ENCODE measurements at places on chromosomes 2 and 18. TPM values are rescaled to one million over a fixed set of nuclear protein-coding genes. Genes with fewer than 3 reads are reported as not detected.

The QPCT gene
- 8.8 TPM for total RNA-seq

The CD8B2 gene
- total RNA-seq, result not detected

The TMEM178A gene
- total RNA-seq, result not detected

GRCh38 chr2:232794981-232795380 lies 18.6 kb upstream of the KCNJ13 start:
- H3K4me3 ChIP-seq, result no peak overlapping the region
- H3K27ac ChIP-seq, result no peak overlapping the region
- H3K27me3 ChIP-seq, result no peaks in the 10 kb centered on the region
- H3K4me1 ChIP-seq, result no peaks in the 10 kb centered on the region
- peaks cover 64% of the 10 kb centered on the region for H3K36me3 ChIP-seq
- DNase-seq, result no peak

DNA sequence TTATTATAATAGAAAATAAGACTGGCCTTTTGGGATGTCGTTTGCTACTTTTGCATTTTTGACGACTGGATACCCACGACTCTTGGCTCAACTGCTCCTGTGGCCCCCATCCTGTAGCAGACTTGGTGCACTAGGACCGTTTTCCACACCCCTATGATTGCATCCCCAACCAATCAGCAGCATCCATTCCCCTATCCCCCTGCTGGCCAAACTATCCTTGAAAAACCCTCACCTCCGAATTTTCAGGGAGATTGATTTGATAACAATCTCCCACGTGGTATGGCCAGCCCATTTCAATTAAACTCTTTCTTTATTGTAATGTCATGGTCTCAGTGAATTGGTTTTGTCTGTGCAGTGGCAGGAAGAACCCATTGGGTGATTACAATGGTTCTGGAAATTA lies 37.9 kb upstream of the TTR start:
- H3K4me1 ChIP-seq, result peaks cover 20% of the 10 kb centered on the region
- no peaks in the 10 kb centered on the region for H3K36me3 ChIP-seq
- no peaks in the 10 kb centered on the region for H3K27me3 ChIP-seq
- no peak for DNase-seq

The TSPYL6 gene
- total RNA-seq, result 0.60 TPM

DNA sequence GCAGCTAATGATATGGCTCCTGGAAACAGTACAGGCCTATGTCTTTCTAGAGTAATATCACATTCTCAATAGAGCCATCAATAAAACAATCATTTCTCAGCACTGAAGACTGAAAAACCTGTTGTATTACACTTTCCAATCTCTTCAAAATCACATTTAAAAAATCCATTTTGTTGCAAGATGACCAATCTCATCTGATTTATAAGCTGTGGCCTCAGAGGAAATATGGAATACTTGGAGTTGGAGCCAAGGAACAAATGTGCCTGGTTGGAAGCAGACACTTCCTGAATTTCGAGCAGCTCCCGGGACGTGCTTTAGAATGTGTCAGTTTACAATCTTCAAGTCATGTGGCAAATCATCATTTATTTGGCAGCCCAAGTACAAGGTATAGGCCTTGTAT lies 114.5 kb downstream of the ADCYAP1 start:
- H3K27ac ChIP-seq, result no peak overlapping the region
- DNase-seq, result no peak
- no peaks in the 10 kb centered on the region for H3K36me3 ChIP-seq
- H3K27me3 ChIP-seq, result no peaks in the 10 kb centered on the region
- no peaks in the 10 kb centered on the region for H3K4me1 ChIP-seq
- H3K4me3 ChIP-seq, result no peak overlapping the region

DNA sequence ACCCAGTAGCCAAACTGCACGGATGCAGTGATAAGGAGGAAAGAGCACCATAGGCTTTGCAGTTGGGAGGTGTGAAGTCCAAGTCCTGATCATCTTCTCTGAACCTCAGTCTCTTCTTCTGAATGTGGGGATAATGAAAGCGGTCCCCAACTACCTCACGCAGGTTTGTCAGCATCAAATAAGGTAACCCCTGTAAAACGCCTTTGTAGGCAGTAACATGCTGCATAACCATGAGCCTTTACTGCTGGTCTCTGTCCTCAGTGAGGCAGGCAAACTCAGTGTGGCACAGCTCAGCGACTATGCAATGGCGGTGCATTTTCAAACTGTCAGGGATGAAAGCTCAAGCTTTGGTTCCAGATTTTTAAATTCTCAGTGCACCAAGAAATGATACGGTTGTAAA lies 46.1 kb downstream of the DNMT3A start:
- H3K27ac ChIP-seq, result no peak overlapping the region
- DNase-seq, result no peak
- H3K4me1 ChIP-seq, result peaks cover 16% of the 10 kb centered on the region
- H3K27me3 ChIP-seq, result no peaks in the 10 kb centered on the region
- H3K36me3 ChIP-seq, result no peaks in the 10 kb centered on the region

The ITPRIPL1 gene
- 21.2 TPM for total RNA-seq

GRCh38 chr2:58950795-58951462 lies 709.8 kb upstream of the FANCL start:
- H3K4me3 ChIP-seq, result no peak overlapping the region
- no peaks in the 10 kb centered on the region for H3K27me3 ChIP-seq
- H3K36me3 ChIP-seq, result no peaks in the 10 kb centered on the region

DNA sequence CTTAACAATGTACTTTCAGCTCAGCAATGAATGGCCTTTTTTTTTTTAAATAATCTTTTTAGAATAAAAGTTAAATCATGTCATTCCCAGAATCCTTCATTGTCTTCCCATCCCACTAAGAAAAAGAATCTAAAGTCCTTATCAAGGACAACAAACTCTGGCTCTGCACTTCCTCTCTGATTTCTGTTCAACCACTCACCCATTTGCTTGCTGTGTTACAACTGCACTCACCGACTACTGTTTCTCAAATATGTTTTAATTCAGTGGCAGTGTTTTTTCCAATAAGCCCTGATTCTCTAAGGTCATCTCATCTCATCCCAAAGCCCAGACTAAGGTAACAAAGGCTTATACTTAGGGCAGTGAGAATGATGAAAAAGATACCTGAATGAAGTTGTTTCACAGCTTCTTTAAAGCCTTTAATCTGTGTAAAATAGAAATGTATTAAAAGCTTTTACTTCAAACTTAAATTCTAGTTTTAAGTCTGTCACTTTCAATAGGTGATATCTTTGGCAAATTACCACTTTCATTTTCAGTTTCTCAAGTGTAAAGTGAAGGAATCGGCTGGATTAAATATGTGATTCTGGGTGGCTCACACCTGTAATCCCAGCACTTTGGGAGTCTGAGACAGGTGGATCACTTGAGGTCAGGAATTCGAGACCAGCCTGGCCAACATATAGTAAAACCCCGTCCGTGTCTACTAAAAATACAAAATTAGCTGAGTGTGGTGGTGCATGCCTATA lies 87.6 kb downstream of the RBBP8 start:
- no peaks in the 10 kb centered on the region for H3K4me1 ChIP-seq
- DNase-seq, result no peak
- no peaks in the 10 kb centered on the region for H3K27me3 ChIP-seq
- no peak overlapping the region for H3K27ac ChIP-seq

DNA sequence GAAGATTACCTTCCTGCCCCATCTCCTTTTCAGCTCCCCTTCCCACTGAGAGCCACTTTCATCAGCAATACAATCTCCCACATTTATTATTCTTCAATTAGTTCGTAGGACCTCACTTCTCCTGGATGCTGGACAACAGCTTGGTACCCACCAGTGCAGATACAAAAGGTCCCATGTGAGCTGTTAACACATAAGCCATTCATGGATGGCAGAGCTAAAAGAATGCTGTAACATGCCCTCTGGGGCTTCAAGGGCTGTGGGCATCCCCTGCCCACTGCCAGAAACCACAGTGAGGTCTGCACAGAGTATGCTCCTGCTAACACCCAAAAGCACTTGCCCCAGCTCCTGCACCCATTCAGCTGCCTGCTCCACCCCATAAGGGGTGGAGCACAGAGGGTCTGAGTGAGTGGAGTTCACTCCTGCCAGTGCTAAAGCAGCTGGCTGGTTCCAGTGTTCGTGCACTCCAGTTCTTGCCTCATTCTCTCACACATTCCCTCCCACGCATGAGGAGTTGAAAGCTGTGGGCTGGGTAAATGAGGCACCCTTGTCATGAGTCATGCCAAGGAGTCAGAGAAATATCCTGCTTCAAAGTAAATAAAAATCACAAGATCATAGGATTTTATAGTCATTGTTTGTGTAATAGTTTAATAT lies 305.9 kb upstream of the TMEFF2 start:
- no peak overlapping the region for H3K4me3 ChIP-seq
- H3K27me3 ChIP-seq, result no peaks in the 10 kb centered on the region
- no peaks in the 10 kb centered on the region for H3K4me1 ChIP-seq
- H3K36me3 ChIP-seq, result no peaks in the 10 kb centered on the region

The MAB21L4 gene
- total RNA-seq, result not detected

The IL1R1 gene
- not detected for total RNA-seq

- H3K27me3 ChIP-seq, result no peaks in the 10 kb centered on the region
- H3K4me1 ChIP-seq, result no peaks in the 10 kb centered on the region
- no peak overlapping the region for H3K27ac ChIP-seq
- no peaks in the 10 kb centered on the region for H3K36me3 ChIP-seq
- no peak for DNase-seq
- H3K4me3 ChIP-seq, result no peak overlapping the region
These were observed 437.3 kb upstream of the NRP2 start for GRCh38 chr2:205245001-205245400.

DNA sequence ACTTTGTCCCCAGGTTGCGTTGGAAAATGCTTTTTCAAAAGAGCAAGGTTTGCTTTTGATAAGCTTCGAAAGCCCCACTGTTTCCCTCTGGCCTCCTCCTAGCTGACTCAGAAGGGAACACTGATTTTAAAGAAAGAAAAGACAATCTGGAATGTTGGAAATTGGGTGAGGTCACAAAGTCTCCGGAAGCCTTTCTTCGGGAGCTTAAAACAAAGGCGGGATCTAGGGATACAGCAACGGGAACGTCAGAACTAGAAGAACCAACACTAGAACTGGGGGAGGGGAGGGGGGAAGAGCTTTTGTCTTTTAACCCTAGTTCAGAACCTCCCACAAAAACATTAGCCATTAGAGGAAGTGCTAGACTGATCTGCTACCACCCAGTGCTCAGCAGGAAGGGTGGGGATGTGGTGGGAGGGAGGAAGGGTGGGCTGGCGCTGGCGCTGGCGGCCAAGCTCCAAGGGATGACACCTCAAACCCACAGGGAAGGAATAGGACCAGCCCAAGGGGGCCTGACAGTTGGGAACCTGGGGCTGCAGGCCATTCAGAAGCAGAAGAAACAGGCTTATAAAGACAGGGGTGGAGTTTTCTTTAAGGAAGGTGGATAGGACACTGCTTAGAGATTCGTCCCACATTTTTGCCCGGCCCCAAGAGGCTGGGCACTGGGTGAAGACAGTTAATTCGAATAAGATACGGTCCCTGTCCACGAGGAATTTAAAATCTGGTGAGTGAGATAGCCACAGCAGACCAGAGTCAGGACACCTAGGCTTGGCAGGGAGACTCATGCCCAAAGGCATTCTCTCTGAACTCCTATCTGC lies 1.7 kb downstream of the TMSB10 start:
- peak overlapping the region; percentile 87 for H3K4me3 ChIP-seq
- H3K27ac ChIP-seq, result no peak overlapping the region
- DNase-seq, result peak; percentile 75
- no peaks in the 10 kb centered on the region for H3K27me3 ChIP-seq
- H3K36me3 ChIP-seq, result no peaks in the 10 kb centered on the region

DNA sequence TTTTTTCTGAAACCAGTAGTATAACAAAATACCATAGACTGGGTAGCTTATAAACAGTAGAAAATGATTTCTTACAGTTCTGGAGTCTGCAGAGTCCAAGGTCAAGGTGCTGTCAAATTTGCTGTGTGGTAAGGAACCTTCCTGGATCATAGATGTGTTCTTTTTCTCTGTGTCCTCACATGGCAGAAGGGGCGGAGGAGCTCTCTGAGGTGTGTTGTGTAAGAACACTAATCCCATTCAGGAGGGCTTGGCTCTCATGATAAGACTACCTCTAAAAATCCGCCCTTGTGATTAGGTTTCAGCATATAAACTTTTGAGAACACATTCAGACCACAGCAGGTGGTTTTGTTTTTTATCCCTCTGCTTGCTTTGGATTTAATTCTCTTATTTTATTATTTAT lies 25.7 kb downstream of the ANKRD62 start:
- no peak overlapping the region for H3K4me3 ChIP-seq
- H3K4me1 ChIP-seq, result no peaks in the 10 kb centered on the region
- peak; percentile 25 for DNase-seq
- H3K36me3 ChIP-seq, result no peaks in the 10 kb centered on the region

GRCh38 chr2:204842661-204843485 lies 297.6 kb downstream of the PARD3B start:
- DNase-seq, result no peak
- H3K27ac ChIP-seq, result no peak overlapping the region
- no peak overlapping the region for H3K4me3 ChIP-seq
- H3K36me3 ChIP-seq, result no peaks in the 10 kb centered on the region
- no peaks in the 10 kb centered on the region for H3K4me1 ChIP-seq

The CRYBA2 gene
- total RNA-seq, result not detected

DNA sequence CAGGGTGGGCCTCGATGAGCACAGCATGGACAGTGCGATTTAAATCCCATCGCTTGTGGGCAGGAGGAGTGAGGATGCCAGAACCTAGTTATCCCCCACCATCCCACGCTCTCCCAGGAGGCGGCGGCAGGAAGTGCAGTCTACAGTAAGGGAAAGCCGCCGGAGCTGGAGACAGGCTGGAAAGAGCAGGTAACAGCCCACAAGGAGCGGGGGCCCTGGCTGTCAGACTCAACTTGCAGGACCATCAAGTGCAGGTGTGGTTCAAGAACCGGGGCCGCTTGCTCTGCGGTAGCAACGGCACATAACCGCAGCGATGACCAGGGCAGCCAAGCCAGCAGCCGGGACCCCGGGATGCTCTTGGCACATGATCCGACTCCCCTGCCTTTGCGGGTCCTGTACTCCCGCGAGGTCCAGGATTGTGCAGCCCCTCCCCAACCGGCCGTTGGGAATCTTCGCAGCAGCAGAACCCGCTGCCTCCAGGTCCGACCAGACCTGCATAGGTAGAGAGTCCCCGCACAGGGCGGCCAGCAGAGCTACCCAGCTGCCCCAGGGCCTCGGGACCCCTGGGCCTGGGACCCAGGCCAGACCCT lies 82.1 kb downstream of the BIN1 start:
- no peak overlapping the region for H3K4me3 ChIP-seq
- no peaks in the 10 kb centered on the region for H3K4me1 ChIP-seq
- no peak for DNase-seq
- H3K27me3 ChIP-seq, result no peaks in the 10 kb centered on the region

- no peak overlapping the region for H3K27ac ChIP-seq
- no peak for DNase-seq
- H3K27me3 ChIP-seq, result no peaks in the 10 kb centered on the region
- H3K4me1 ChIP-seq, result peaks cover 36% of the 10 kb centered on the region
- H3K36me3 ChIP-seq, result no peaks in the 10 kb centered on the region
These were observed 7.6 kb downstream of the DLX1 start for GRCh38 chr2:172092716-172093415.

The GALNT13 gene
- total RNA-seq, result not detected

DNA sequence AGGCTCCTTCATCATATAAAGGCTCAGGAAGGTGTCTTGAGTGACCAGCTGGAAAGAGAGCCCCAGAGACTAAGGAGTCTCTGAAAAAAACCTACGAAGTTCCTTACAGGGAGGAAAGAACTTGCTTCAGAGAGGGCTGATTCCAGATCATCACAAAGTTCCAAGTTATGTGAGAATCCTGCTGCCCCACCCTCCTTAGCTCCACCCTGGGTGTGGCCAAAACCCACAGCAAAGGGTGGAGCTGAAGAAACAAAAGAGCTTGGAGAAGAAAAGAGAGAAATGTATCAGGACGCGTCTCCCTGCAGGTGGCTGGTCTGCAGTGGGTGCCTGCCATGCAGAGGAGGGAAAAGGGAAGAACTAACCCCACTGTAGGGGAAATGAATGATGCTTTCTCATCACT lies 32.8 kb upstream of the ZNF396 start:
- H3K36me3 ChIP-seq, result no peaks in the 10 kb centered on the region
- peak overlapping the region; percentile 100 for H3K27ac ChIP-seq
- no peaks in the 10 kb centered on the region for H3K27me3 ChIP-seq
- H3K4me1 ChIP-seq, result peaks cover 79% of the 10 kb centered on the region

The DIPK1C gene
- total RNA-seq, result not detected

The SIGLEC15 gene
- 1.6 TPM for total RNA-seq
